NCI-H2081 (cell line): ENCODE measurements at places on chromosomes 7 and 10.

GRCh38 chr10:119348106-119348505 is 140.7 kb downstream of the GRK5 start:
- DNase-seq, result no peak

GRCh38 chr7:76142861-76143260 is 58.8 kb upstream of the SRRM3 start:
- no peak for DNase-seq

DNA sequence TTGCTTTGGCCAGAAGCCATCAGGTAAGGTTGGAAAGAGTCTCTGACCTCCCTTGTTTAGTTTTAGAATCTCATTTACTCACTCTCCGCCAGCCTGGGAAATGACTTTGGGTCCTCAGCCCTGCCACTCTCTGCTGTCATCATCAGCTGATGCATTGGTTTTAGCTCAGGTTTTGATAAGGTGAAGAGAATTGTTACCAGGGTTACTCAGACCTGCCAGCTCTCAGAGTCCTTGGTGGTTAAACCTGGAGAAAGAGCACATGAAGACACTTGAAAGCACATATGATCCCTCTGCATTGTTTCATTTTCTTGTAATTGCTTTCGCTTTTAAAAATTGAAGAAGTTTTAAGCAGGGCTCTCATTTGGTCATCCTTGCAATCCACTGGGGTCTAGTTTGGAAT is 4.0 kb upstream of the CROT start:
- DNase-seq, result no peak

GRCh38 chr7:20352573-20353306 is 22.0 kb downstream of the ITGB8 start:
- no peak for DNase-seq

DNA sequence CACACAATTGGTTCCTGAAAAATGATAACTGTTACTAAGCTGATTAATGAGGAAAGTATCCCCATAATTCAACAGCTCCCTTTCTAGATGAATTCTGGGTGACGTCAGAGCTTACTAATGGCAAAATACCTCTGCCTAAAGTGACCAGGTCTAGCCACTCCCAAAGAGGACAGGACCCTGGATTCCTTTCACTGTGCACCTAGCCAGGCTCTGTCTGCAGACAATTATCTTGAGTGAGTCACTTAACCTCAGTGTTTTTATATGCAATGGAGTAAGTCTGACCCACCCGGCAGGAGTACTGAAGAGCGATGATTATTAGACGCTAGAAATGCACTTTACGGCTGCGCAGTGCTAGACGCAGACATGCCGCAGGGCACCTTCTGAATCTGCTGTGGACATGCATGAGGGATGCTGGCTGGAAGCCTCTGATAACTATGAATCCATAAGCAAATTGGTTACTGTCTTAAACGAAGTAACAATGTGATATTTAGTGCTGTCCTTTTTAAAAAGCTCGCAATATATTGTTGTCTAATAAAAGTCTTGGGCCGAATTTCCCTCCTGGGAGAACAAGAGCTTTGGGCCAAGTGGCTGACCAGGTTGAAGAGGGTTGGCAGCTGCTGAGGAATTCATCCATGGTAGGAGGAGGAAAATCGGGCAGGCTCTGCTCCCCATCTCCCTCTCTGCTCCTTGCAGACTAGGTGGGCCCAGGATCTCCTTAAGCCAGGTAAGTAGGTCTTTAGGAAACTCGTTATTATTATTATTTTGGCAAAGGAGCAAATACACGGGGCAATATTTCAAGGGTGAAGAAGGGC is 4.6 kb upstream of the INPP5A start:
- no peak for DNase-seq

GRCh38 chr7:139708541-139708940 is 69.3 kb downstream of the HIPK2 start:
- no peak for DNase-seq

- DNase-seq, result no peak
Measured at GRCh38 chr10:123858907-123859652, 32.5 kb downstream of the CPXM2 start.

GRCh38 chr10:97583476-97583875 is 713 bp upstream of the HOGA1 start:
- DNase-seq, result no peak

DNA sequence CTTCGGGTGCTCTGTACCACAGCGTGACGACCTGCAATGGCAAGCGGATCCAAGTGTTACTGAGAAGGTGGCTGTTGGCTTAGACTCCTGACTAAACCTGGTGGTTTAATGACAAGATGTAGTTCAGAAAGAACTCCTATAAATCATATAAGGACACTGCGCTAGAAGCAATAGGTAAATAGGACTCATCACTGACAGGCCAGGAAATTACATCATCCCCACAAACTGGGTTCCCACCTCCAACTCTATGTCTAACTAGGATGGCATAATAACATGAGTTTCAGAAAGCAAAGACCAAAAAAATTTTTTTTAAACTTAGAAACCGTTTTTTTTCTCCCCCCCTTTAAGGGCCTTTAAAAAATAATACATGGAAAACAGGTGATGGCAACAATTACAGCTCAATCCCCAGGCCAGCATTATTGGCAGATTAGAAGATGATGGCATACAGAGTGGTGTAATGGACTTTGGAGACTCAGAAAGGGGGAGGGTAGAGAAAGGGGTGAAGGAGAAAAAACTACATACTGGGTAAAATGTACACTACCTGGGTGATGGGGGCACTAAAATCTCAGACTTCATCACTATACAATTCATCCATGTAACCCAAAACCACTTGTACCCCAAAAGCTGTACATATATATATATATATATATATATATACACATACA is 81.4 kb upstream of the FAM133B start:
- no peak for DNase-seq

DNA sequence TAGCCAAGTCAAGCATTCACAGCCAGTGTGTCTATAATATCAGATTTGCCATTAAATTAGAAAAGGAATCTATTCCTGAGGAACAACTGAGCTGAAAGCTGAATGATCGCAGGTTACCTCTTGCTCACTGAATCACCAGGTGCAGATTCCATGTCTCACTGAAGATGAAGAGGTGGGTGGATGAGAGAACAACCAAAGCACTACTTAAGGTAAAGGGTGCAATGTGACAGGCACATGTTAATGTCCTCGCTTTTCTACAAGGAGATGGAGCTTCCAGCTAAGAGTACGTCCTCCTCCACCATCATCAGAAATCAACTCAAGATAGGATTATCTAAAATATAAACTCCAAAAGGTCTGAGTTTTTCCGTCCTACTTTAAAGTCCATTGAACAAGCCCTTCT is 4.6 kb downstream of the SORCS1 start:
- DNase-seq, result no peak

DNA sequence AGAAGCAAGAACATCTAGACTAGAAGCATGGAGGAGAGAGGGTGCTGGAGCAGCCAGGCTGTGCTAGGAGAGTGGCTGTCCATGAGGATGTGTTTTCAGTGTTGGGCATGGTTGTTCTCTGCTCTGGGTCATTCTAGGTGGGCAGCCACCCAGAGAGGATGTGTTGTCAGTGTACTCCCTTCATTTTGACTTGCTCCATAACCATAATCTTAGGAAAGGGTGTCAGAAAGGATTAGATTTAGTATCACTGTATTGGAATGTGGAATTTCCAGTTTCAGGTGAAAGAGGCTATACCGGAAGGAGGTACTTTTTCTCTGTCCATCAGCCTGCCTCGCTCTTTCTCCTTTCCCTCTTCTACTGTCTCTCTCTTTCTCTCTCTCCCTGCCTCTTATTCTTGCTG is 474.5 kb upstream of the PODXL start:
- no peak for DNase-seq

DNA sequence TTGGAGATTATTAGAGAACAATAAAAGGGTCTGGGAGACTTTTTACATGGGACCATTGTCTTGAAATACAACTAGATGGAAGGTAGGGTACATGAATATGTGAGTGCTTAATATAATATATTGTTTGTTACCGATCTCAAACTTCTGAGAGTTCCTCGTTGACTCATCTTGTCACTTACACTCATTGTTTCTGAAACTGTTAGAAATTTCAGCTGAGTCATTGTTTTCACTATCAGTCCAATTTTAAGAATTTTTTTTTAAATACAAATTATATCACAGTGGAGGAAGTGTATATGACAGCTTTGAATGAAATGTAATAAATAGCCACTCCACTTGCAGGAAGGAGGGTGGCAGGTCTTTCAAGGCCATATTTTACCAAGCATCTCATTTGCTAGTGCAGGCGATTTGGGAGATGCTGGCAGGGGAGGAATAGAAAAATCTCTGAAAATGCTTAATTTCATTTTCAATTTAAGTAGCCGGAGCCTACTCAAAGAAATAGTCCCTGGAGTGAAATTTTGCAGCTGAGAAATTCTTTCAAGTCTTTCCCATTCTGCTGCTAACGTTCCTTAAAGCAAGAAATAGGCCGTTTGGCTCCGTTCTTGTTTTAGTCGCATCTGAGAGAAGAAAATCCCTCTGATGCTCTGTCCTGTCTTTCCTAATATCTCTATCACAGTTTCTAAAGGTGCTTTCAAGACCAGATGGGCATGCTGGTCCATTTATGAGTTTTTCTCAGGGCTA is 1404.2 kb upstream of the CELF2 start:
- DNase-seq, result no peak

DNA sequence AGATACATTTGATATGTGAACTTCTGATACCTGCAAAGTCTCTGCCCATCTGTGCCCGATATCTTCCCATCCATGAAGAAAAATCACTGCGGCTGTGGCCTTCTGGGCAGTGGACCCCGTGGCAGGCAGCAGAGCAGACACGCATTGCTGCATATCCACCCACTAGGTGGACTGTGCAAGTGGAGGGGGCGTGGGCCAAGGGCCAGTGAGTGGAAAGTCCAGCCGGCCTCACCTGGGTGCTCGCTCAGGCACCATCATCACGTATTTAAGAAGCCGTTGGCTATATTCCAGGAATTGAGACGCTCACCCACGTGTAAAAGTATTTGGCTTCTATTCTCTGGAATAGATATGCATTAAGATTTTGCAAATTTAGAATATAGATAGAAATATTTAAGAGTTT is 30.8 kb upstream of the SLC13A1 start:
- no peak for DNase-seq

DNA sequence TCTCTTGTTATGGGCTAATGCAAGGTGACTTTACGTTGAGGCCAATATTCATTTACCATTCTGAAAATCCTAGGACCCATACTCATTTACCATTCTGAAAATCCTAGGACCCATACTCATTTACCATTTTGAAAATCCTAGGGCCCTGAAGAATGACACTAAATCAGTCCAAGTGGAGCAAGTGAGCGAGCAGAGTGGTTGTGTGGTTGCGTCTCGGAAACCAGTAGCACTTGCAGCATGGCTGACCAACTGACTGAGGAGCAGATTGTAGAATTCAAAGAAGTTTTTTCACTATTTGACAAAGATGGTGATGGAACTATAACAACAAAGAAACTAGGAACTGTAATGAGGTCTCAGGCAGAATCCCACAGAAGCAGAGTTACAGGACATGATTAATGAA is 6.9 kb downstream of the SAR1A start:
- DNase-seq, result no peak

GRCh38 chr7:741850-742249 is 14.8 kb upstream of the PRKAR1B start:
- DNase-seq, result no peak

- no peak for DNase-seq
Measured at GRCh38 chr7:70699271-70699670, 432.7 kb upstream of the GALNT17 start.

DNA sequence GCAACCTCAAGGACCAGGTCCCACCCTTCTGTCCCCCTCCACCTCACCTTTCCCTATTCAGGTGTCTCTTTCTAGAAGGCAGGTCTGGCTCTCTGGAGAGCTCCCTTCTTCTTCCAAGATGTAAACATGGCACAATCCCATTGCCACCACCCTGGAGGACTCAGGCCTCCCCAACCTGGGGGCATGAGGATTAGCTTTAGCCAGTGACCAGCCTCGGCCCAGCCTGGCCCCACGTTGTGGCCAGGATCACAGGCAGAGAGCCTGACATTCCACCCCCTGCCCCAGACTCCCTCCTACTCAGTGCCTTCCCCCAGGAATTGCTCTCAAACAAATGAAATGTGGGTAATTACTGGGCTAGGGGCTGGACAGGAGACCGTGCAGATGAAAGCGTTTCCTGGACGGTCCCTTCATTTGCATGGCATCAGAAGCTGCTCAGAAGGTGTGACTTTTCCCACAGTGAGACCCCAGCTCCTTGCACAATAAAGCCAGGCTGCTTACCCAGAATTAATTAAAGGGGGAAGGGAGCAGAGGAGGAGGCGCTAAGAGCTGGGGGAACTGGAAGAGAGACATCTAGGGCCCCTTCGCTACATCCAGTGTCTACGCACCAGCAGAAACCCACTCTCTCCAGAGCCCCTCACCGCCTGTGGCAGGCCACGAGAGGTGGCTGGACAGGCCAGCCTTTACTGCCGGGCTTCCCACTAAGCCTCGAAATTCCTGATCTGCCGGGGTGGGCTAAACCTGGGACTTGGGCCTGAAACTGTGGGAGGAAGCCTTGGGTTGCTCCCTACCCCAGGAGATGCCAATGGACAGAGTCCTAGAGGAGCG is 7.7 kb downstream of the FGF8 start:
- no peak for DNase-seq

DNA sequence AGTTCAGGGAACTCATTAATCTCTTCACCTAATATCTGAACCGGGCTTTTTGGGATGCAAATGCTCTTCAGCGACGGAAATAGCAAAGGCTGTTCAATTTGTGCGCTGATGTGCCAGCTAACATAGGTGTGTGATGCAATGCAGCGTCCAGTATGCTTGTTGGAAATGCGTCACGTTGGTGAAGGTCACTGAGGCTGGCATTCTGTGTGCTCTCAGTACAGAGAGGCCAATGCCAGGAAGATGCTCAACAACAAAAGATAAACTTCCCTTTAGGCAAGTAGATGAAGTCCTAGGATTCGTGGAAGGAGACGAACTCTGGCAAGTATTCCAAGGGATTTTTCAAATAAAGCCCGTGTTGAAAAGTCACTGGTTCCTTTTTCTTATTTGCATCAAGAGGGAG is 649.5 kb upstream of the MKI67 start:
- no peak for DNase-seq

DNA sequence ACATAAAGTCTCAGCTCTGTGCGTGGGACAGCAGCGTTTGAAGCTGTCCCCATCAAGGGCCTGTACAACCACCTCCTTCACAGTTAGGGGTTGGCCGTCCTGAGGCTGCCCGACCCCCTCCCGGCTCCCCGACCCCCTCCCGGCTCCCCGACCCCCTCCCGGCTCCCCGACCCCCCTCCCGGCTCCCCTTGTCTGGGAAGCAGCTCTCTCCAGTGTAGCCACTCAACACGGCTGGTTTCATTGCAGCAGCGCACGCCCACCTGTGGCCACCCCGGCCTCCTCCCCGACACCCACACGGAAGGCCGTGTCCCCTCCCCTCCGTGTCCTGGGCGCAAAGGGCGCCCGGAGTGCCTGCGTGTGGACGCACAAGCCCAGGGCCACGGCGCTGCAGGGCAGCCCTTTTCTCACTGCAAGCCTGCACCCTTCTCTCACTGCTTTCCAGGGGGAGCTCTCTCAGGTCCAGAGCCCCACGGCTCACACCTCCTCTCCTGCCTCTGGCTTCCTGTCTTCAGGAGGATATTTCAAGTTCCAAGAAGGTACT is 20.9 kb upstream of the FAM20C start:
- DNase-seq, result no peak
